ENCODE measurements at places on chromosomes 2 and 18.

DNA sequence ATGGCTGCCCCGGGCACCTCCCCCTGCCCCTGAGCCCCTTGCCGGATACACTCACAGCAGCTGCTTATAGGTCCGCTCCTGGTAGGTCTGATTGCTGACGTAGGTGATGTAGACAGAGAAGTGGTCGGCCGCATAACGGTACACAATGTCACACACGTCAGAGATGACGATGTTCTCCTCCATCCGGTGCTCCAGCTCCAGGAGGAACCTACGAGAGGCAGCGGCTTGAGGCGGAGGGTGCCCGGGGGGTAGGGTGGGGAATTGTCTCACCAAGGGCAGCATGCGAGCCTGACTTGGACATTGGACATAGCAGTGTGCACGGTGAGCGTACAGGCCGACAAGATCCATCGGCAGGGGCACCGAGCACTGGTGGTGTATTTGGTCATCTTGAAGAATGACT is 22.8 kb downstream of the SNORC start:
- no peak for DNase-seq

- no peak for DNase-seq
Measured at GRCh38 chr18:76581261-76581660, 86.2 kb upstream of the ZNF516 start.

DNA sequence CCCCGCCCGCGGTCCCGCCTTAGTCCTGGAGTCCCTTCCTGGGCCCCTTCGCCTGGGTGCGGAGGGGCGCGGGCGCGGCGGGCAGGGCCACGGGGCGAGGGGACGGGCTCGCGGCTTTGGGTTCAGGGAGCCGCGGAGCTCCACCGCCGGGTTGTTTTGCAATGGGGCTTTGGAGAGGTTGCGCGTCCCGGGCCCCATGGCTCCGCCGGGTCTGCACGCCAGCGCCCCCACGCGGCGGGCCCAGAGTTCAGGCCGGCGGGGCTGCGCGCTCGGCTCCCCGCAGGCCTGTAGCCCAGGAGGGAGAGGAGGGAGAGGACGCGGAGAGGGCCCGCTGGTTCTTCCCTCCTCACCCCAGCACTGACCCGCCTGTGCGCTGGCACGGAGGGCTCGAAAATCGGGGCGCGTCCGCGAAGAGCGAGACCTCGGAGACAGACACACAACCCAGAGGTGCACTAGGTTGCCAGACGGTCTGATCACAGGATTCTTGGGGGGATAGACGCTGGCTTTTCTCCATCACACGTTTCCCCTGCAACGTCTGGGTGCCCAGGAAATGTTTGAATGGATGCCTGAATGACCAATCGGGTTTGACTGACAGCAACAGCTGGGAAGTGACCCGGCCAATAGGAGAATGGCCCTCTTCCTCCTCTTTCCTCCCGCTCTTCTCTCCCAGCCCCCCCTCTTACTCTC is 4.9 kb upstream of the SIX2 start:
- no peak for DNase-seq

- no peak for DNase-seq
Measured at GRCh38 chr2:100239486-100240210, 82.7 kb downstream of the LONRF2 start.

DNA sequence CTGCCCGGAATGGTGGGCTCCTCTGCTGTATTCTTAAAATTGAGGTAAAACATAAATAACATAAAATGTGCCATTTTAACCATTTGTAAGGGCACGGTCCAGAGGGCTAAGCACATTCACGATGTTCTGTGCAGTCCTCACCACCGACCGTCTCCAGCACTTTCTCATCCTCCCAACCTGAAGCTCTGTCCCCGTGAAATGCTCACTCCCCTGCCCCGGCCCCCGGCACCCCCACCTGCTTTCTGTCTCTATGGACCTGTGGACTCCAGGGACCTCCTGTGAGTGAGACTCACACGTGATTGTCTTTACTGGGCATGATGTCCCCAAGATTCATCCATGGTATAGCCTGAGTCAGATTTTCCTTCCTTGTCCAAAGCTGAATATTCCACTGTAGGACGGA is 38.7 kb upstream of the CTDP1 start:
- no peak for DNase-seq

DNA sequence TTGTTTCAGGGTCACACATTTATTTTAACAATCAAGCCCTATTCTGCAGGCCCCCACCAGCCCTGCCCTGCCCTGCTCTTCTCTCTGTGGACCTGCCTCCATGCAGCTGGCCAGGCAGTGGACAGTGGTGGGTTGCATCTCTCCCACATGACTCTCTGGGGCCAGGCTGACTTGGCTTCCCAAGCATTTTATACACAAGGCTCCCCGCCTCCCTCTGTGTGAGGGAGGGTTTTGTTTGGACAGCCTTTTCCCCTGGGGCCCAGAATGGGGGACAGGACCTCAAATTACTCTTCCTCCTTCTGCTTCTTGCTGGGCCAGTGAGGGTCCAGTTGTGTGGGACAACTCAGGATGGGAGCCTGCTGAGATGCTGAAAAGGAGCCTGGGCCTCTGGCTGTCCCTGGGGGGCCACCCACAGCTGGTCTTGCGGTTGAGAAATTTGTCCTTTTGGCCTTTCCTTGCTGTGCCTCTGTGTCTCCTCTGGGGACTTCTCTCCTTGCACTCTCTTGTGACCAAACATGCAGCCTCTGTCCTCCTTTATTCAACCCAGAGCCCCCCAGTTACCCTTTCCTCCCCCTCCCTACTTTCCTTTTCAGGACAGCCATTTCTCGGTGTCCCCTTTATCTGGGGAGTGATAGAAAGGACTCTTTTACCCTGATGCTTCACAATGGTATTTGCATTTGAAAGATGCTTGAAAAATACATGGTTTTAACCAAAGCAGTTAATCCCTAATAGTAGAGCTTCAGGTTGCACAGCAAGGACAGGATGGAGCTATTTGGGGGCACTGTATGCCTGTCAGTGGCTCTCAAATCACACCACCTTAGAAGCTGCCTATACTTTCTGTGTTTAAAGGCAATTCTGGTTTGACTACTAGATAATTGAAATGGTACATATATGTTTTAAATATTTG is 151.1 kb downstream of the FHOD3 start:
- DNase-seq, result no peak

DNA sequence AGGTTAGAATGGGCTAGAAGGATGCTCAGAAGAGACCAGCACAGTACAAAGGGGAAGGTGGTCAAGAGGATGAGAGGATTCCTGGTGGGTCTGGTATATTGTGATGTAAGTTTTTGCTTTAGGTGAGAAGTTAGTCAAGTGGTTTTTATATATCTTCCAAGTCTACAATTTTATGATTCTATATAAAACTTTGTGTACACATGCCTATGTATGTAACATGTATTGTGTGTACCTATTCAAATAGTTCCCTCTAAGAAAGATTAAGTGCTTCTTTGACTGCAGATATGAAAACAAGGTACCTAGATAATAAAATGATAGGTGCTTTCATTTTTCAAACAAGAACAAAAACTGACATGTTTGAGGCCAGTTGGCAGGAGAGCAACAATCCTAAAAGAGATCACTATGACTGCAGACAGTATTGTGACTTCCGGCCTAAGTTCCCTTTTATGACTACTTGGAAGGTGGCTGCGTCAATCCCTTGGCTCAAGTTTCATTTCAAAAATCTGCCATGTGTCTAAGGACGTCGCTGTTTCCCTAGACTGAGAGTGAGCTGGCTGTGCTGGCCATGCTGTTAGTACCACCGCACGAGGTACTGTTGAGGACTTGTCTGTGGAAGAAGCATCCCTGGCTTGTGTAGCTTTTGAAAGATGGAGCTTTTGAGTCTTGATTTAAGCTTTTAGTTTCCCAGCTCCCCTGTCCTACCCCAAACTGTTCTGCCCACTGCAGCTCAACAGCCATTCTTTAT is 123.1 kb downstream of the PRPF40A start:
- DNase-seq, result no peak

GRCh38 chr2:131154071-131154531 is 49.0 kb downstream of the PLEKHB2 start:
- peak; percentile 44 for DNase-seq

DNA sequence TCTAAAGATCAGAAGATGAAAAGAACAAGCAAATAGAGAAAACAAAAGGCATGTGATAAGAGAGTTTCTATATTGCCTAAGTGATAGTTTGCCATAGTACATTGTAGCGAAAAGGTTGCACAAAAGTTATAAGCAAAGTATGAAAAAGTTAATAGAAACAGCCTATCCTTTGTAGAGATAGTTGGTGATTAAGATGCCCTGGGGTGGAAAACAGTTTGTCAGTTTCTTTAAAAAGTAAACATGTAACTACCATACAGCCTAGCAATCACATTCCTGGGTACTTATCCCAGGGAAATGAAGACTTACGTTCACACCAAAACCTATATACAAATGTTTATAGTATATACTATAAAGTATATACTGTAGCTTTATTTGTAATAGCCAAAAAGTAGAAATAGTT is 16.9 kb upstream of the DAPL1 start:
- DNase-seq, result no peak

All from effector CD4-positive, alpha-beta T cell (primary cell).